ENCODE measurements at places on chromosomes 11 and 22. TPM values are rescaled to one million over a fixed set of nuclear protein-coding genes. Genes with fewer than 3 reads are reported as not detected.

DNA sequence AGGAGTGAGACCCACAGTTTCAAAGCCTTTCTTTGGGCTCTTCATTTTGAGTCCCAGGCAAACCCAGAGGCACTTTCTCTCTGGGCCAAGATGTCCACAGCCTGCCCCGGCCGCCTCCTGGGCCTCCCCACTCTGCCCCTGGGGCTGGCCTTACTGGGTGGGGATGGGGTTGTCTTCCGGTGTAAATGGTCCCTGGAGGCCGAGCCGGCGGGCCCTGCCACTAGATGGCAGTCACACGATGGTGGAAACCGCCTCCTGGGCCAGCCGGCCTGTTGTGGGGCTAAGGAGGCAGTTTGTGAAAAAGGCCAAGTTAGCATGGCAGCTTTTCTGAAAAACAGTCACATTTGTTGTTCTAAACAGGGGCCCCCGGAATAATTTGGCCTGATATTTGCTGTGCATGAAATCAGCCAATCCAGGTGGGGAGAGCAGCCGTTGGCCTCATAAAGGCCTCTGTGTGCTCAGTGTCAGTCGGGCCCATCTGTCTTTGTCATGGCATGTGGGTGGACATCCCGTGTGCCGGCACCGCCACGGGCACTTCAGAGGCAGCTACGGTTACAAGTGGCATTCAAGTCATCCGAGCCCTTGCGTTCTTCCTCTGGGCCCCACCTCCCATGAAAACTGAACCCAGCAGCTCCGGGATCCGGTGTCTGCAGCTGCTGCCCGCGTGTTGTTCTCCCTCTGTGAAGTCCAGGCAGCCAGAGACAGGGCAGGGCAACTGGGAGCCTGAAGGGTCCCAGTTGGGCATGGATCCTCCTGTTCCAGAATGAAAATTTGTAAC, 6.5 kb downstream of the MRPL23 start:
- peak; percentile 4 for DNase-seq

DNA sequence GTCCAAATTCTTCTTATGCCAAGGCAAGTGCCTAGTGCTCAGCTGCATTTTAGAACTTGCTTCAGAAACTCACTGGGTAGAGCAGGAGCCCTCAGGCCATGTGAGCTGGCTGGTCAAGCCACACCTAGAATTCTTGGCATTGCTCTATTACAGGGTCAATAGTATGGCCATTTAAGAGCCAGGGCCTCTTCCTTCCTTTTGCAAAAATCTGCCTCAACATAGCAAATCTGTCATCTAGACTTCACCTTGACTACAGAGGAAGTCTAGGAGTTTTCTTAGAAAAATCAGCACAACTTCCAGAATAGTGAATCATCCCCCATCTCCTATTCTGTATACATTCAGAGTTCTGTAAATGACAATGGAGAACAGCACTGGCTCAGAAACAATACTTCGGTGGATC, 112.0 kb upstream of the TTC12 start:
- DNase-seq = no peak

GRCh38 chr22:49561976-49562375, 265.7 kb downstream of the BRD1 start:
- DNase-seq = no peak

Gene FAM83F
- total RNA-seq = 1.9 TPM

Gene SYT13
- not detected for total RNA-seq

Gene ROBO4
- total RNA-seq = not detected

GRCh38 chr11:128205796-128206195, 381.6 kb downstream of the ETS1 start:
- peak; percentile 41 for DNase-seq

- no peak for DNase-seq
These were observed 513.5 kb upstream of the CNTN5 start for GRCh38 chr11:98507208-98507607.

GRCh38 chr11:124415356-124415923, 9.2 kb downstream of the OR8B4 start:
- no peak for DNase-seq

DNA sequence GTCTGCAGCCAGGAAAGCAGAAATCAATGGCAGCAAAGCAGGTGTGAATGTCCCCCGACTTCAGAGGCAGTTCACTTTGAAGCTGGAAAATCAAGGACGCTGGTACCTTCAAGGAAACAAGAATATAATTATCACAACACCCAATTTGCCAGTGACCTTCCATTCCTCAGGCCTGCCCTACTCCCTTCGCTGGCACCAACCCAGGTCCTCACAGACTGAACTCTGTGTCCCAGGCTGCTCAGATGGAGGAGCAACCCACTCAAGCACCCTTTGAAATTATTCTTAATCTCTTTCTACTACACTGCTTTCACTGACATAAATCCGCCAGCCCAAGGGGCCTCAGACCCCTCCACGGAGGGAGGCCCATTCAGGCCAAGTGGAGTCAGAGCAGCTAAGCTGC, 64.7 kb upstream of the WT1 start:
- no peak for DNase-seq

Gene TEF
- 1.9 TPM for total RNA-seq

GRCh38 chr11:10770626-10771254, 19.7 kb downstream of the CTR9 start:
- DNase-seq = peak; percentile 42

- DNase-seq = no peak
These were observed 77.1 kb upstream of the CD82 start for GRCh38 chr11:44488165-44488965.

DNA sequence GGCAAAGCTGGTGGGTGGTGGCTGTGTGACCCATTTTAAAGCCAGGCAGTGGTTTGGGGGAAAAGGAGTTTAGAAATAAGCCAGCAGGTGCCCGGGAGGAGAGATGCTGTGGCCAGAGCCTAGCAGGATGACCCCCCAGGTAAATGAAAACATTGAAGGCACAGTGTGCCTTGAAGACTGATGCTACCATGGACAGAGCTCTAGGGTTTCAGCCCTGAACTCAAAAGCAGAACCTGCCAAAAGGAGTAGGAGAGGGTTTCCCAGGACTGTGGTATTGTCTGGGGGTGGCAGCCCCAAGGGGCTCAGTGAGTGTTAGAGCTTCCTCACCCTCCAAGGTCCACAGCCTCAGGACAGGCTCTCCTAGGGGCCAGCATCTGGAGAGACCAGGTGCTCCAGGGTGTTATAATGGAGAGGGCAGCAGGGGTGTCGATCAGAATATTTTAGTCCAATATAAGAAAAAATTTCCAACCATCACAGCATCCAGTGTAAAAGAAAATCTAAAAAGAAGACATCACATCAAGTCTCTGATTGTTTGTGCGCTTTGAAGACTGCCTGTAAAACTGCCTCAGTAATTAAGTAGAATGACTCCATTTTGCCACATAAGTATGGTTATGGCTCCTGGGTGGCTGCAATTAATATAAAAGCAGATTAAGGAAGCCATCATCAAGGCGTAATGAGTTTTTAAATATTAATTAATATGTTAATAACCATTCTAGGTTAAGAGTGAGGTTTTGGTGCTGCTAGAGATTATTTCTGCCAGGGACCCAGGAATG, 88.6 kb upstream of the LMO1 start:
- DNase-seq = no peak
